ENCODE measurements at places on chromosomes 1 and 21.

DNA sequence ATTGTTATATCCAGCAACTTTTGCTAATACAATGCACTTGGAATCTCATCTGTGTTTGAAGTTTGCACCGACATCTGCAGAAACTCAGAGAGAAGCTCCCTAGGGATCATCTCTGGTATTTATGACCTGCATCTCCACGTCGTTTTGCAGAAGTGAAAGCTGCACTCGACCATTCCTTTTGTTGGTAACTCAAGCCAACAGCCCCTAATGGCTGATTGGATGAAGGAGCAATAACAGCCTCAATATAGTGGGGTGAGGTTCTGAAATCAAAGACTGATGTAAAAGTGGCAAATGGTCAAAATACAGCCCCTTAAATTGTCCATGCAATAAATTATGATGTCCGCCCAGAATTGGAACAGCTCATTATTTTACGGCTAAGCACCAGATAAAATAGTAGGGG lies 344.2 kb upstream of the KAZN start:
- H3K27ac ChIP-seq = no peak overlapping the region
- DNase-seq = no peak
- no peak overlapping the region for H3K4me3 ChIP-seq
- peaks cover 11% of the 10 kb centered on the region for H3K4me1 ChIP-seq
- H3K36me3 ChIP-seq = no peaks in the 10 kb centered on the region

- H3K4me3 ChIP-seq = no peak overlapping the region
- peaks cover 48% of the 10 kb centered on the region for H3K4me1 ChIP-seq
- peaks cover 22% of the 10 kb centered on the region for H3K36me3 ChIP-seq
Observed at GRCh38 chr1:30790850-30791778, 33.5 kb upstream of the LAPTM5 start.

- H3K27ac ChIP-seq = peak overlapping the region; percentile 44
- H3K4me3 ChIP-seq = no peak overlapping the region
- peaks cover 19% of the 10 kb centered on the region for H3K4me1 ChIP-seq
- H3K27me3 ChIP-seq = no peaks in the 10 kb centered on the region
- H3K36me3 ChIP-seq = peaks cover 19% of the 10 kb centered on the region
Observed at GRCh38 chr1:31637915-31638673, 6.6 kb downstream of the PEF1 start.

- peaks cover 4% of the 10 kb centered on the region for H3K36me3 ChIP-seq
- no peak for DNase-seq
- H3K4me3 ChIP-seq = no peak overlapping the region
- peaks cover 45% of the 10 kb centered on the region for H3K4me1 ChIP-seq
- peaks cover 10% of the 10 kb centered on the region for H3K27me3 ChIP-seq
- H3K27ac ChIP-seq = no peak overlapping the region
Observed at GRCh38 chr1:201591348-201591747, 52.4 kb downstream of the NAV1 start.

GRCh38 chr1:233031521-233031920 lies 81.1 kb downstream of the NTPCR start:
- DNase-seq = no peak
- no peaks in the 10 kb centered on the region for H3K27me3 ChIP-seq
- no peak overlapping the region for H3K27ac ChIP-seq
- no peak overlapping the region for H3K4me3 ChIP-seq

GRCh38 chr1:153567621-153568366 lies 2.1 kb upstream of the S100A2 start:
- H3K4me1 ChIP-seq = peaks cover 58% of the 10 kb centered on the region
- peak overlapping the region; percentile 42 for H3K4me3 ChIP-seq
- DNase-seq = peak; percentile 95
- H3K36me3 ChIP-seq = peaks cover 15% of the 10 kb centered on the region

GRCh38 chr1:42765832-42766740 lies 742 bp downstream of the P3H1 start:
- peaks cover 6% of the 10 kb centered on the region for H3K4me1 ChIP-seq
- H3K27me3 ChIP-seq = no peaks in the 10 kb centered on the region
- no peak overlapping the region for H3K4me3 ChIP-seq
- peaks cover 24% of the 10 kb centered on the region for H3K36me3 ChIP-seq

- H3K27ac ChIP-seq = no peak overlapping the region
- DNase-seq = no peak
- H3K4me3 ChIP-seq = no peak overlapping the region
- peaks cover 8% of the 10 kb centered on the region for H3K27me3 ChIP-seq
- peaks cover 6% of the 10 kb centered on the region for H3K4me1 ChIP-seq
Observed at GRCh38 chr1:214124915-214125314, 137.1 kb downstream of the PROX1 start.

- no peaks in the 10 kb centered on the region for H3K27me3 ChIP-seq
- DNase-seq = peak; percentile 60
- peaks cover 6% of the 10 kb centered on the region for H3K4me1 ChIP-seq
- peaks cover 14% of the 10 kb centered on the region for H3K36me3 ChIP-seq
Observed at GRCh38 chr21:44817914-44818639, at the start of gene SUMO3. TSS of gene SUMO3 (minus strand) at chr21:44818062. CDS start at chr21:44817968, 94 bp downstream.

GRCh38 chr1:4095433-4095971 lies 195.4 kb upstream of the C1orf174 start:
- H3K4me3 ChIP-seq = no peak overlapping the region
- H3K36me3 ChIP-seq = no peaks in the 10 kb centered on the region
- no peak for DNase-seq
- H3K4me1 ChIP-seq = no peaks in the 10 kb centered on the region

GRCh38 chr1:244835276-244836134 lies at the start of gene COX20:
TSS of gene COX20 (plus strand) at chr1:244835658. CDS start at chr1:244835715, 57 bp downstream.
- peak within 1 kb of the TSS; percentile 99 for H3K27ac ChIP-seq
- no peaks in the 10 kb centered on the region for H3K27me3 ChIP-seq
- H3K4me1 ChIP-seq = peaks cover 33% of the 10 kb centered on the region
- peaks cover 80% of the 10 kb centered on the region for H3K36me3 ChIP-seq
- DNase-seq = peak; percentile 98
- H3K4me3 ChIP-seq = peak within 1 kb of the TSS; percentile 81

DNA sequence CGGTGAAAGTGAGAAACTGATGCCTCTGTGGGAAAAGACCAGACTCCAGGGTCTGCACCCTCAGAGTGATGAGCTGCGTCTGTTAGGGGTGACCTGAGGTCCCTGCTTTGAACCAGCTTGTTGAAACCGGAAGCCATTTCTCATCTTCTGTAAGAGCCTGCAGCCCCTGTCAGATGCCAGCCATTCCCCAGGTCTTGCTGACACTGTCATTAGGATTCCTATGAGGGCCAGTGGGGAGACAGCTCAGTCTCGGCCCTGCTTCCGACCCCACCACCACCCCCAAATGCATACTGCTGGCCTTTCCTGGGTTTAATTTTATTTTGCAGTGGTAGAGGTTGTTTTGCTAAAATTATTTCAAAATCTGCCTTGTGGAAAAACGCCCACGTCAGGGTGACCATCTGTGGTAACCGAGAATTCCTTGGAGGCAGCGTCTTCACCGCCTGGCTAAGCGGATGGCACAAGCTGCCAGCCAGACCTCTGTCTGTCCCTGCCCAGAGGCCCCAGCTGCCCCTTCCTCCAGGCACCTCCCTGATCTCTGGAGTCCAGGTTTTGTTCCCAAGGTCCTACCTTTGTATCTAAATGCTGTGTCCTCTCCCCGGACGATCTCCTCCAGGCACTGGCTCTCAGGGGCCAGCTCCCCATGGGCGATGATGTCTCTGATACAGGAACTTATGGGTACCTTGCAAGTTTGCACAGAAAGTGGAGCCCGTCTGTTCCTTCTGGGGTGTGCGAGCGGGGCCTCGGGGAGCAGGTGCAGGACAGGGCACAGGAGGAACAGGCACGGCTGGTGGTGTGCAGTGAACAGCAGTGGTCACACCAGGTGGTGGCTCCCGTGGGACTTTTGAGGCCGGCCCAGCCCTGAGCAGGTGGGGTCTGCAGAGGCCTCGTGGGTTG lies 49.9 kb downstream of the PRKCZ start:
- H3K36me3 ChIP-seq = peaks cover 12% of the 10 kb centered on the region
- H3K4me1 ChIP-seq = no peaks in the 10 kb centered on the region
- no peak overlapping the region for H3K27ac ChIP-seq
- no peak overlapping the region for H3K4me3 ChIP-seq

GRCh38 chr1:36198641-36199040 lies 25.6 kb upstream of the THRAP3 start:
- no peaks in the 10 kb centered on the region for H3K36me3 ChIP-seq
- no peak for DNase-seq
- no peak overlapping the region for H3K27ac ChIP-seq
- H3K27me3 ChIP-seq = no peaks in the 10 kb centered on the region
- peaks cover 17% of the 10 kb centered on the region for H3K4me1 ChIP-seq
- H3K4me3 ChIP-seq = no peak overlapping the region

DNA sequence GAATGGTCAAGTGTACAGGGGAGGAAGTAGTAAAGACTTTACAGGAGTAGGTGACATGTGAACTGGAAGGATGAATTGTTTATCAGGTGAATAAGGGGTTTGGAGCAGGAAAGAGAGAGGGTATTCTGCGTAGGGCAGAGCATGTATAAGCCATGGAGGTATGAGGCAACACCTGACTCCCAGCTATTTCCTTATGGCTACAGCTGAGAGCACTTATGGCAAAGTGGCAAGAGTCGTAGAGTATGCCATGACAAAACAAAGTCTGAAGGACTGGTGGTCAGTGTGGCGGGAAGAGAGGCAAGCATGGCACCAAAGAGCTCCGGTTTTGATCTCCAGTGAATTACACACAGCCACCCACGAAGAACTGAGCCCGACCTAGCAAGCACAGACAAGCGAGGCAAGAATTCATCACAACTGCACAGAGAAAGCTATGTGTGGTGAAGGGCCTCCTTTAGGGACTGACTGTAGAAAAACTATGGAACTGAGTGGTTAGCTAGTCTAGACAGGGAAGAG lies 9.0 kb upstream of the ELOVL1 start:
- no peak for DNase-seq
- H3K4me1 ChIP-seq = no peaks in the 10 kb centered on the region
- no peak overlapping the region for H3K4me3 ChIP-seq
- H3K36me3 ChIP-seq = peaks cover 11% of the 10 kb centered on the region
- no peak overlapping the region for H3K27ac ChIP-seq

- peaks cover 5% of the 10 kb centered on the region for H3K27me3 ChIP-seq
- no peak overlapping the region for H3K4me3 ChIP-seq
- H3K27ac ChIP-seq = no peak overlapping the region
- peak; percentile 78 for DNase-seq
Observed at GRCh38 chr1:20194224-20194623, 7.9 kb upstream of the PLA2G2C start.

DNA sequence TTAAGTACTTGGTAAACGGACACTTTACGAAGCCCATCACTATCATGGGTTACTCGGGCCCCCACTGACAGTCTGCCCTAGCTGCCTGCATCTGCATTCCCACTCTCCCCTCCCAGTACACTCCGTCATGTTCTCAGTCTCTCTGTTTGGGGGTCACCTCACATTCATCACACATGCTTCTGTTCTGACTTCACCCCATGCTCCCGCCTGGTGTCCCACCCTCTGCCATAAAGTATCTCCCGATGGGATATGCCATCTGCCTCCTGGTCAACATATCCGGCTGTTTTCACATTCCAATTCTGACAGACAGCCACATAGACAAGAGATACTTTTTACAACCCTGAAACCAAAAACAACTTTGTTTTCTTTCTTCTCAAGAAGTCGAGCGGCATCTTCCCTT lies 1.0 kb downstream of the OLFML2B start:
- DNase-seq = no peak
- H3K27me3 ChIP-seq = peaks cover 34% of the 10 kb centered on the region
- H3K4me1 ChIP-seq = peaks cover 16% of the 10 kb centered on the region
- H3K4me3 ChIP-seq = peak overlapping the region; percentile 89
- no peaks in the 10 kb centered on the region for H3K36me3 ChIP-seq
- H3K27ac ChIP-seq = no peak overlapping the region

- no peaks in the 10 kb centered on the region for H3K27me3 ChIP-seq
- H3K4me1 ChIP-seq = peaks cover 20% of the 10 kb centered on the region
- DNase-seq = no peak
- no peaks in the 10 kb centered on the region for H3K36me3 ChIP-seq
Observed at GRCh38 chr1:75087278-75087677, 46.9 kb upstream of the LHX8 start.

DNA sequence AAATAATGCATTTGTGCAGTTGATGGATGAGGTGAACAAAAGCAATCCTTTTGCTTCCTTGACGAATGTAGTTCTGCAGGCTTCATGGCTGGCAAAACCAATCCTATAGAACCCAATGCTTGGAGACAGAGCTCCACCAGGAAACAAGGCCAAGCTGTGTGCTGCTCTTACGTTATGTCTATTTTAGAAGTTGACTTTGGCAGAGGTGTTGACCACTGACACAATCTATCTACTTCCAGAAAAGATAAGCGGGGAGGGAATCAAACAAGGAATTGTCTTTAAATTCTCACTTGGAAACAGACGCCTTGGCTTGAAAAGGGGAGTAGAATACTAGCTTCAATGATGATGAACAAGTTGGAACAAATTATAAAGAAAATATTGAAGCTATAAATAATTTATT lies 211.2 kb downstream of the SETD4 start:
- H3K36me3 ChIP-seq = no peaks in the 10 kb centered on the region
- no peak for DNase-seq
- peaks cover 32% of the 10 kb centered on the region for H3K27me3 ChIP-seq

DNA sequence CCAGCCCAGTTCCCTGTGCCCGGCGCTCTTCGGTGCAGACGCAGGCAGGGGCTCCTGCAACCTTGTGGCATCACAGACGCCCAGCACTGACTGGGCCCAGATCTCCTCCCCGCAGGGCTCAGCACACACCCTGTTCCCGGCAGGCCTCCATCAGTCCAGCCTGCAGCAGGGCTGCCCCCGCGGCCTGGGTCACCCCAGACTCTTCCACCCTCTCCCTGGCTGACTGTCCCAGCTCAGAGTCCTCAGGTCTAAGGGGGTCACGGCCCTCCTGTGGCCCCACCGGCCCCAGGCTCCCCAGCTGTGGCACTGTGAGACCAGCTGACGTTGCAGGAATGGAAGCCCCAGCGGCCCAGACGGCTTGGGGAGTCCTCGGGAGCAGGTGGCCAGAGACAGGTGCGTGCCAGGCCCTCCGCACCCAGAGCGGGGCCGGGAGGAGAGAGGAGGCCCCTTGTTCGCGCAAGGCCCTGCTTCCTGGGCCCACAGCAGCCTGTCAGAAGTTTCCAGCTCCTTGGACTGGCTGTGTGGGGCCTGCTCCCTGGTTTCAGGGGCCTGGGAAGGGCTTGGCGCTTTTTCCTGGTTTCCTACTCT lies 4.2 kb downstream of the B3GALT6 start:
- H3K27ac ChIP-seq = no peak overlapping the region
- no peak for DNase-seq
- H3K36me3 ChIP-seq = peaks cover 10% of the 10 kb centered on the region
- no peaks in the 10 kb centered on the region for H3K4me1 ChIP-seq

DNA sequence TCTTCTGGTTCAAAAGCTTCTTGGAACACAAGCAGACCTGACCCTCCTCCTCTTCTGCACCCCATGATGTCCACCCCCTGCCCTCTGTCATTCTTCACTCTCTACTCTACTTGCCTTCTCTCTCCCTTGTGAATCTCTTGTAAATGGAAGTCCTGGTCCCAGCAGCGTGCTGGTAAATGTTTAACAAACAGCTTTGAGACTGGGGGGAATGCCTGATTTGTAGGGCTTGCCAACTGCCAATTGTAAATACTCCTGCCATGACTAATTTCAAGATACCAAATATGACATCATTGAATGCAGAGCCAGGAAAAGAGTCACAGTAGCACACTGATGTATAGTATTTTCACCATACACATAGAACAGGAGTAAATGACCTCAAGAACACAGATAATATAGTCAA lies 40.9 kb upstream of the LRRN2 start:
- H3K27me3 ChIP-seq = no peaks in the 10 kb centered on the region
- H3K4me1 ChIP-seq = peaks cover 17% of the 10 kb centered on the region

GRCh38 chr1:171037626-171038025 lies 53.1 kb upstream of the FMO3 start:
- H3K27me3 ChIP-seq = no peaks in the 10 kb centered on the region
- H3K36me3 ChIP-seq = no peaks in the 10 kb centered on the region
- no peak for DNase-seq
- no peak overlapping the region for H3K27ac ChIP-seq

All from MCF 10A (cell line).